ENCODE measurements at places on chromosomes 4 and X.

GRCh38 chr4:165351359-165352130 lies 24.1 kb downstream of the MSMO1 start:
- no peak for DNase-seq

DNA sequence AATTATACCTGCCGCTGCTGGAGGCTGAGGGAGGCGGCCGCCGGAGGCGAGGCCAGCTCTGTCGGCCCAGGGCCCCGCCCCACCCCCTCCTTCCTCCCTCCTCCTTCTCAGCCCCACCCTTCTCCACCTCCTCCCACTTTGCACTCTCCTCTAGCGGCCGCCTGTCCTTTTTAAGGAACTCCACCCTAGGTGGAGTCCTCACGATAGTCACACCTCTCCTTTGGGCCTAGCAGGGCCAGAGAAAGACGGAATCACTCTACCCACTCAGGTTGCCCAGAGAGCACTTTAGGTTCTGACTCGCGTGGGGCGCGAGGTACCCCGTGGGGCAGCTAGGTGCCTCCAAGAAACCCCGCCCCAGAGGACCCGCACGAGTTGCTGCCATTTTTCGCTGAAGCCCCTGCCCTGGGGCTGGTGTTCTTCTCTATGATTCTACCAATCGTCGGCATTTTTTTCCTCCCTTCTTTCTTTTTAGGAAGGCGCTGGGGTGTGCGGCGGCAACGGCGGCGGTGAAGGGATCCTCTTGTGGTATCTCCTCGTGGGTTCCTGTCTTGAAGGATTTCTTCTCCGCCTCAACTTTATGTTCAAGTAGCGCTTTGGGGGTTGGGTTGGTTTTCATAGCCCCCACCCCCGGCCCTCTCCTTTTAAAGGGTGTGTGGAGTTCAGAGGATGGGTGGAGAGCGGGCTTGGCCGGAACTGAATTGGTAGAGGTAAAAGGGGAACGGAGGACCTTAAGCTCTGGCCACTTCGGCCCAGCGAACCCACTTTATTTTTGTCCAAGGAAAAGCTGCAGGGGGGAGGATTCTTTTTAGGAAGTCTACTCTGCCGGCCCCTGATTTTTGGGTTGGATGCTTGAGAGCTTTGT lies at the start of gene KLF8:
KLF8 (plus strand) TSS at position 136 of the 862 bp plus-strand sequence. CDS start 979 bp downstream, outside the sequence.
- no peak for DNase-seq

DNA sequence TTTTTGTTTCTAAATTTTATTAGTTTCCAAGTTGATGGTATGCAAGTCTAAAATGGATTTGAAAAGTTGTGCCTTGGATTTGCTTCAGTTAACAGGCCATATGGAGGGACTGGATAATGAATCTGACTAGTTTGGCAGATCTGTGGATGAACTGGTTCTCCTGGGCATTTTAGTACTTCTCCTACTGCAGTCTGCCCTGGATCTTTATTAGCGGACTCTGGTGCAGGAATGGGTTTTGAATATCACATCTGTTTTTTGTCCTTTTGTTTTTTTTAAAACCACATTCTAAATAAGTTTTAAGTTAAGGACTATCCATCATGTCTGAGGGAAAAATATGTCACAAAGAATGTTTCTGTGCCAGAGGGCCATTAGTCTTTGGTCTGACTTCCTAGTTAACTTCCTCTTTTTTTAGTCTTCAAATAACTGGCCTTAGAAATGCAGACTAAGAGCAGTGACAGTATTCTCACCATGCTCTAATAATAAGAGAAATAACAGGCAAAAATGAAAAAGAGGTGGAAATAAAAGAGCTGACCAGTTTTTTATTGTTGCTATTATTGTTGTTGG lies 13.9 kb upstream of the DCK start:
- peak; percentile 13 for DNase-seq

- peak; percentile 46 for DNase-seq
These were observed 2.5 kb upstream of the PLP1 start for GRCh38 chrX:103774070-103774642.

GRCh38 chr4:156792462-156793085 lies 179.0 kb downstream of the PDGFC start:
- no peak for DNase-seq

DNA sequence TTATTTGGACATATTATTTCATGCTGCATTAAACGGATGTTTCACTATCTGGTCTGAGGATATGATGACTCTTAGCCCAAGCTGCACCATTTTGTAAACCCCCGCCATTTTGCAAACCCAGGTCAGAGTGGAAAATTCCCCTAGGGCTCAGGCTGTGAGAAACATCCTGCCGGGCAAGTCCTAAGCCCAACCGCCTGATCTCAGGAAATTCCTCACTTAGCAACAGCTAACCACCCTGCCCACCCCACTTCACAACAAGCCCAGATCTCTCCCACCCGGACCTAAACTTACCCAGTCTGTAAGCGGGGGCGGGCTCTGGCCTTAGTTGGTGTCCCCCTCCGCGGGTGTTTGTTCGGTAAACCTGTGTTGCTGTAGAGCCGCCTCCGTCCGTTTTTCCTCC lies 2747.1 kb downstream of the PCDH7 start:
- DNase-seq: no peak

DNA sequence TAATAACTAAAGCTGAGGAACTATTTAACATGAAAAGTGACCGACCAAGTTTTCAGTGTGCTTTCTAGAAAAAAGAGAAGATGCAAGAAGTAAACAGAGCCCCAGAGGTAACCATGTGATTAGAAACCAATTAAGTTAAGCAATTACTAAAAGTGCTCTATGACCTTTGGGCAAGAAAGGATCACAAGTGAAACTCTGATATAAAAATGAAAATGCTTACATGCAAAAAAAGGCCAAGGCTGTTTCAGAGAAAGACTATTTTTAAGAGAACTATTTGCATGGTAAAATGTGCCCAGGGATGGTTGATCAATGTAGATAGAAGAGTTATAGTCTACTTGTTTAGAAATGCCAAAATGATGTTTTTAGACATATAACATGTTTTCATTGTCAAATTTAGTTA lies 22.0 kb downstream of the KLHL15 start:
- no peak for DNase-seq

DNA sequence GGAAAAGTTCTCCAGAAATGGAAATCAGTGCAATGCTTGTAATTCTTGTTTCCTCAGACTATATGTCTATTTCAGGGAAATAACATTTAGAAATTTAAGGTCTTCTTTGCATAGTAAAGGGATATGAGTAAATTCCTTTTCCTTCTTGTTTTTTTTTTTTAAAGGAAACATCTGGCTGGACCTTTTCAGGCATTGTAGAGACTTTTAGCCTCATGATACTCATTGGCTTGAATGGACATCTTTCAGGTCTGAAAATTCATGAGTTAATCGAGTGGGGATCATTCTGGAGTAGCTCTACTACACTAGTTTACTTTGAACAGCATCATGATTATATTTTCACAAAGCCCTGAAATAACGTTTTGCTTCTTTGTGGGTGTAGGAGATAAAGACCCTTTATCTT lies 88.6 kb upstream of the CBLL2 start:
- no peak for DNase-seq

DNA sequence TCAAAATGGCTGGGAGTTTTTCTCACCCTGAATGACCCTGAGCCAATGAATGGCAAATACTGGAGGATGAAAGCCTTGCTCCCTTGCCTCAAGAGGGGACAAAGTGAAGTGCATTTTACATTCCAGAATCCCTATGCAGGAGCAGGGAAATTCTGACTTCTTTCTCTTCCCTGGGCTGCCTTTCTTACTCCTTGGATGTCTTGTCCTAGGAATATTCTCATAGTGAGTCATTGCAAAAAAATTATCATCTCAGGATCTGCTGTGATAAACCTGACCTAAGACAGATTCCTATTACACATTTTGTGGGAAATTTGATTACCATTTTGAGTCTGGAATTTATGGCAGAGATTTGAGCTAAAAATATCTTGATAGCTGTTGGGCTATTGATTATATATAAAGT lies 199.9 kb downstream of the TMA16 start:
- peak; percentile 89 for DNase-seq

GRCh38 chrX:50876551-50876950 lies 34.0 kb upstream of the BMP15 start:
- no peak for DNase-seq

- DNase-seq: peak; percentile 22
These were observed 282.0 kb downstream of the GALNTL6 start for GRCh38 chr4:172095161-172095560.

GRCh38 chrX:69531031-69531755 lies 27.1 kb downstream of the NALF2 start:
- no peak for DNase-seq

DNA sequence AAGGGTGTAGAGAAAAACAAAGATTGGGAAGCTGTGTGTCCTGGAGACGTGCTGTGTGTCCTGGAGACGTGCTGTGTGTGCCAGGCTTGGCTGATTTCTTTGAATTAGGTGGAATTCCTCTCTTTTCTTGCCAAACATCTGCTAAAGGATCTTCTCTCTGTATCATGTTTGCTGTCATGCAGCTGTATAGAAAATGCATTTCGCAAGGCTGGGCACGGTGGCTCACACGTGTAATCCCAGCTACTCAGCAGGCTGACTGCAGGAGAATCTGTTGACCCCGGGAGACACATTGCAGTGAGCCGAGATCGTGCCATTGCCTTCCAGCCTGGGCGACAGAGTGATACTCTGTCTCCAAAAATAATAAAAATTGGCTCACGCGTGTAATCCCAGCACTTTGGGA lies 187.0 kb downstream of the CRLF2 start:
- DNase-seq: no peak

GRCh38 chrX:54045563-54046228 lies 1.4 kb upstream of the PHF8 start:
- DNase-seq: no peak

DNA sequence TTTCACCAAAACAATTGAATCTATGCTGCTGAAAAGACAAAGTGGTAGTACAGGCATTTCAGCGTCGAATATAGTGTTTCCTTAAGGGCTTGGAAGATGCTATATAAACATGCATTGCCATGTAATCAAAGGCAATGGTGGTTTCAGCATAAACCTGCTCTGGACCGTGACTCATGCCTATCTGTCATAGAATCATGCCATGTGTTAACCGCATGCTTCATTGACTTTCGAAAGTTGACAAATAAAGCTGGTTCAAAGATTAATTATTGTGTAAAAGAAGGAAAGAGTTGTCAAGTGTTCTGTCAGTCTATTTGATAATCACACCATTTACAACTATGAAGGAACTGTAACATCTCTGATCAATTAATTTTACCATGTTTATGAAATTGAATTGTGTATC lies 83.2 kb downstream of the FUNDC1 start:
- no peak for DNase-seq

- DNase-seq: peak; percentile 46
These were observed 185.6 kb upstream of the GALNT7 start for GRCh38 chr4:172983014-172983413.
